NCI-H2107 (cell line): ENCODE measurements at places on chromosomes 12 and 14.

DNA sequence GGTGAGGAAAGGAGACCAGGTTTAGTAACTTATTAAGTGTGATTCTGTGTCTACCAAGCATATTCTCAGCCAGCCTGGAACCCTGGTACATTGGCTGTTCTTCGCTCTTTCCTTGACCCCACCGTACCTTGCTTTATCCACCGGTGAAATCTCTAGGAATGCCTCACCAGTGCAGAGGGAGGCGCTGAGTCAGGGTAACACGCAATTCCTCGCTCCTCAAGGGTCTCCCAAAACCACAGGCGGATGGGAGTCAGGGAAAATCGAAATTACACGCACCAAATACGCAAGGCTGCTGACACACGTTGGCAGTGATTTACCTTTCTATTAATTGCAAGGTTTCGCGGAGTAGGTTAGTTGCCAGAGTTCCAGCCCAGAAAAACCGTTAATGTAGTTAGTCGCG, 845 bp downstream of the L3HYPDH start:
- no peak for DNase-seq

DNA sequence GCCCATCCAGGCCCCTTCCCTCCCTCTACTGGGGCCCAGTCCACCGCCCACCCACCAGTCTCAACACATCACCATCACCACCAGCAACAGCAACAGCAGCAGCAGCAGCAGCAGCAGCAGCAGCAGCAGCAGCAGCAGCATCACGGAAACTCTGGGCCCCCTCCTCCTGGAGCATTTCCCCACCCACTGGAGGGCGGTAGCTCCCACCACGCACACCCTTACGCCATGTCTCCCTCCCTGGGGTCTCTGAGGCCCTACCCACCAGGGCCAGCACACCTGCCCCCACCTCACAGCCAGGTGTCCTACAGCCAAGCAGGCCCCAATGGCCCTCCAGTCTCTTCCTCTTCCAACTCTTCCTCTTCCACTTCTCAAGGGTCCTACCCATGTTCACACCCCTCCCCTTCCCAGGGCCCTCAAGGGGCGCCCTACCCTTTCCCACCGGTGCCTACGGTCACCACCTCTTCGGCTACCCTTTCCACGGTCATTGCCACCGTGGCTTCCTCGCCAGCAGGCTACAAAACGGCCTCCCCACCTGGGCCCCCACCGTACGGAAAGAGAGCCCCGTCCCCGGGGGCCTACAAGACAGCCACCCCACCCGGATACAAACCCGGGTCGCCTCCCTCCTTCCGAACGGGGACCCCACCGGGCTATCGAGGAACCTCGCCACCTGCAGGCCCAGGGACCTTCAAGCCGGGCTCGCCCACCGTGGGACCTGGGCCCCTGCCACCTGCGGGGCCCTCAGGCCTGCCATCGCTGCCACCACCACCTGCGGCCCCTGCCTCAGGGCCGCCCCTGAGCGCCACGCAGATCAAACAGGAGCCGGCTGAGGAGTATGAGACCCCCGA, 6.8 kb upstream of the RNU7-1 start:
- no peak for DNase-seq

GRCh38 chr14:104855532-104856090, 9.5 kb upstream of the CEP170B start:
- no peak for DNase-seq

DNA sequence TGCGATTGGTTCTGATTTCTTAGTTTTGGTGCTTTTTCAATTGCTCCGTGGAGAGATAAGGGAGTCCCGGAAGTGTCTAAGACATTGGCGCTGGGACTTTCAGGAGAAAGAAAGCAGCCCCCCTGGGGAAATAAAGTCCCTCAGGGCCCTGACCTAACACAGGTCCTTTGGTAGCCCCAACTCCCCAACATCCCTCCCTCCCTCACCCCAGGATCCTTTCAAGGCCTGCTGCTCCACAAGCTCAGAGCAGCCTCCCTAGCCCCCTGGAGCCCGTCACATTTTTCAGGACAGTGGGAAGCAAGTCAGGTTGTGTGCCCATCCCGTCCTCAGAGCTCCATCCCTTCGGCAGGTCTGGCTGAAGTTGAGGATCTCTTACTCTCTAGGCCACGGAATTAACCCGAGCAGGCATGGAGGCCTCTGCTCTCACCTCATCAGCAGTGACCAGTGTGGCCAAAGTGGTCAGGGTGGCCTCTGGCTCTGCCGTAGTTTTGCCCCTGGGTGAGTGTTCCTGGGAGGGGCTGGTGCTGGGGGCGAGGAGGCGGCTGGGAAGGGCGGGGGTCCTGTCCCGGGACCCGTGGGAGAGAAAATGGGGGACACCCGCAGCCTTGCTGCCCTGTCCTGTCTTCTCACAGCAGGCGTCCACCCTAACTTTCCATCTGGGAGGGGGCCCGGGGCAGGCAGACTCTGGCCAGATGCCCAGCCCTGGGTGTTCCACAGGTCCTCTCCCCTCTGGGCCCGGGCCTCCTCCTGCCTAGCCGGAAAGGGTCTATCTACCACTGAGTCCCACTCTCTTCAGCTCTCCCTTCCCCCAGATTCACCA, 950 bp downstream of the IFI27 start:
- no peak for DNase-seq

DNA sequence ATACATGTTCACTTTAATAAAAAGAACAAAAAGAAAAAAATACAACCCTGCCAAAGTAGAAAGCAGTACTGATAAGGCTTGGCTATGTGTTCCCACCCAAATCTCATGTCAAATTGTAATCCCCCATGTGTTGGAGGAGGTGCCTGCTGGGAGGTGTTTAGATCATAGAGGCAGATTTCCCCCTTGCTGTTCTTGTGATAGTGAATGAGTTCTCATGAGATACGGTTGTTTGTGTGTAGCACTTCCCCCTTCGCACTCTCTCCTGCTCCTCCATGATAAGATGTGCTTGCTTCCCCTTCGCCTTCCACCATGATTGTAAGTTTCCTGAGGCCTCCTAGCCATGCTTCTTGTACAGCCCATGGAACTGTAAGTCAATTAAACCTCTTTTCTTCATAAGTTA, 59.9 kb downstream of the USP15 start:
- DNase-seq, result no peak

DNA sequence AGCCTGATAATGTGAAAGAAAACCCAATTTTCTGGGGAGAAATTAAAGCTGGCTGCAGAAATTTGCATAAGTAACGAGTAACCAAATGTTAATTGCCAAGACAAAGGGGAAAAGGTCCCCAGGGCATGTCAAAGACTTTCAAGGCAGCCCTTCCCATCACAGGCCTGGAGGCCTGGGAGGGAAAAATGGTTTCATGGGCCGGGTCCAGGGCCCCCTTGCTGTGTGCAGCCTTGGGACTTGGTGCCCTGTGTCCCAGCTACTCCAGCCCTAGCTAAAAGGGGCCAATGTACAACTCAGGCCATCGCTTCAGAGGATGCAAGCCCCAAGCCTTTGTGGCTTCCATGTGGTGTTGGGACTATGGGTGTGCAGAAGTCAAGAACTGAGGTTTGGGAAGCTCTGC, 96.5 kb downstream of the PPP1R12A start:
- no peak for DNase-seq

DNA sequence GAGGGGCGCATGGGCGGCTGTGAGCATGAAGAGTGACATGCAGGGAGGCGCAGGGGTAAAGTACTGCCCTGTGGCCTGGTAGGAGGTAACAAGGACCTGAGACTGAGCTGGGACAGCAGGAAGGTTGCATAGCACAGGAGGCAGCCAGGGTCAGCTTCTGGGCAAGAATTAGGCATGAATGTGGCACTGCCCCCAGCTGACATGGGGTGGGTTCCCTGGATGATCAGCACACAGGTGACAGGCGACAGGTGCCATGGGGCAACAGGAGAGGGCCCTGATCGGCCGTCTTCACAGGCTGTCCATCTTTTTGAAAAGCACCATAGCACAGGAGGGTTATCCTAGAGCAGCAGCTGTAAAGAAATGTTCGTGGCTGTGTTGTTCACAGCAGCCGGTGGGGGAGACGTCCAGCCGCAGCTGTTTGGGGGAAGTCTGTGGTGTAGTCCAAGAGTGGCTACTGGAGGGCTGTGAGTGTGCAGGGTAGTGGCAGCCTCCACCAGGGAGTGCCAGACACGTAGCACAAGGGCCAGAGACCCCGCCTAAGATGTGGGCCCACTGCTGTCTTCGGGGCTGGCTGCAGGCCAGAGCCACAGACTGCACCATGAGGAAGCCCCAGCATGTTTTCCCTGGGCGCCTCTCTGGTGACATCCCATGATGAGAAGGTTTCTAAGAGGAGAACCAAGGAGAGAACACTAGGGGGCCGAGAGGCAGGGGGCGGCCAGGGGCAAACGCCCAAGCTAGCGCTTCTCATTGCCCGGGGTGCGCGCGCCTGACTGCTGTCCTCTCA, 8.4 kb downstream of the CLBA1 start:
- no peak for DNase-seq

- DNase-seq, result peak; percentile 16
Observed at GRCh38 chr12:41277100-41277945, 89.2 kb downstream of the PDZRN4 start.

DNA sequence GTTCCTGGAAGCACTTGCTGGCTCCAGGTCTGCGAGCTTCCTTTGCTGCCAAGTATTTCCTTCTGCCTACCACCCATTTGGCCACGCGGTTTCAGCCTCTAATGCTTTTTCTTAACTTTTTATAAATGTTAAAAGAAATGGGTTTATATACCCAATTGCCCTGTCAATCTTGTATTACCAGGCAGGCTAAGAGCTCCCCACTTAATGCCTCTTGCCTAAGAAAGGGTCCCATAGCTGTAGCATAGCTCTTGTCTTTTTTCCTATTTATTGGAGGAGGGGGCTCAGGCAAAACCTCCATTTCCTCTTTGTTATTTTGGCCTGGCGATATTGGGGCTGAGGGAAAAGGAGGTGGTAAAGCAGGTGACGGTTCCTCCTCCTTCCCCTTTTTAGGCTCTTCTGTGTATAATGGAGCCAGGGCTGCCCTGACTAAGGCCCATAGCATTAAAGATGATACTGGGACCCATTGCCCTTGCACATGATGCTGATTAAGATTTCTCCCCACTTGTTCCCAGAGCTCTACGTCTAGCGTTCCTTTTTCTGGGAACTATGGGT, 21.6 kb upstream of the BLTP3B start:
- DNase-seq, result no peak

DNA sequence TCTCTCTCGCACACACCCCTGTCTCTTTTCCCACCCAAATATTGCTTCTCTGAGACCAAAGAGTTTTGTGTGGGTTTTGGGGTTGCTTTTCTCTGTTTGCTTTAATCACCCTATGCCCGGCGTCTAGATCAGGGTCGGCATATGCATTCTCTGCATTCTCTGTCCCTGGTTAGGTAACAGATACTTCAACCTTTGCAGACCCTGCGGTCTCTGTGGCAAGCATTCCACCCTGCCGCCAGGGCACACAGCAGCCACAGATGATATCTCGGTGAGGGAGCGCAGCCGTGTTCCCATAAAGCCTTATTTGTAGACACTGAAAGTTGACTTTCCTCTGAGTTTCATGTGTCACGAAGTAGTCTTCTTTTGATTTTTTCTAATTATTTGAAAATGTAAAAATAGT, 110.4 kb upstream of the FZD10 start:
- no peak for DNase-seq

DNA sequence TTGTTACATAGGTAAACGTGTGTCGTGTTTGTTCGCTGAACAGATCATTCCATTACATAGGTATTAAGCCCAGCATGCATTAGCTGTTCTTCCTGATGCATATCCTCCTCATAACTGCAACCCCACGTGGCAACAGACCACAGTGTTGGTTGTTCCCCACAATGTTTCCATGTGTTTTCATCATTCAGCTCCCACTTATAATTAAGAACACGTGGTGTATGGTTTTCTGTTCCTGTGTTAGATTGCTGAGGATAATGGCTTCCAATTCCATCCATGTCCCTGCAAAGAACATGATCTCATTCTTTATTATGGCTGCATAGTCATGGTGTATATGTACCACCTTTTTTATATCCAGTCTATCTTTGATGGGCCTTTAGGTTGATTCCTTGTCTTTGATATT, 1071.1 kb downstream of the SLC16A7 start:
- DNase-seq, result no peak

GRCh38 chr12:95574799-95575452, 23.6 kb upstream of the USP44 start:
- no peak for DNase-seq

- DNase-seq, result no peak
Observed at GRCh38 chr12:104790296-104791125, 167.6 kb downstream of the SLC41A2 start.
